ENCODE measurements at places on chromosomes 5 and 9.

DNA sequence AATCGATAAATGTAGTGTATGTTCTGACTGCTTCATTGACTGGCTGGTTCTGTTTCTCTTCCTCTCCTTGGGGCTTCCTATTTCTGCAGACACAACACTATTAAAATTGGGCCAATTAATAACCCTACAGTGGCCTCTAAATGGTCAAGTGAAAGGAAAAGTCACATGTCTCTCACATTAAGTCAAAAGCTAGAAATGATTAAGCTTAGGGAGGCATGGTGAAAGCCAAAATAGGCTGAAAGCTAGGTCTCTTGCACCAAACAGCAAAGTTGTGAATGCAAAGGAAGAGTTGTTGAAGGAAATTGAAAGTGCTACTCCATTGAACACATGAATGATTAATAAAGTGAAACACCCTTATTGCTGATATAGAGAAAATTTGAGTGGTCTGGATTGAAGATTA, 58.2 kb downstream of the CCNH start:
- no peak for DNase-seq

GRCh38 chr9:70257502-70257901, 1.3 kb upstream of the SMC5 start:
- no peak for DNase-seq

- no peak for DNase-seq
These were observed 375.5 kb downstream of the CDH9 start for GRCh38 chr5:26662806-26663360.

- DNase-seq = no peak
These were observed 504.2 kb downstream of the ACTL7B start for GRCh38 chr9:108351571-108351970.

GRCh38 chr9:100449420-100449819, 22.5 kb downstream of the MSANTD3 start:
- DNase-seq = no peak

GRCh38 chr9:124857533-124858162, 4.1 kb downstream of the RPL35 start:
- DNase-seq = no peak

DNA sequence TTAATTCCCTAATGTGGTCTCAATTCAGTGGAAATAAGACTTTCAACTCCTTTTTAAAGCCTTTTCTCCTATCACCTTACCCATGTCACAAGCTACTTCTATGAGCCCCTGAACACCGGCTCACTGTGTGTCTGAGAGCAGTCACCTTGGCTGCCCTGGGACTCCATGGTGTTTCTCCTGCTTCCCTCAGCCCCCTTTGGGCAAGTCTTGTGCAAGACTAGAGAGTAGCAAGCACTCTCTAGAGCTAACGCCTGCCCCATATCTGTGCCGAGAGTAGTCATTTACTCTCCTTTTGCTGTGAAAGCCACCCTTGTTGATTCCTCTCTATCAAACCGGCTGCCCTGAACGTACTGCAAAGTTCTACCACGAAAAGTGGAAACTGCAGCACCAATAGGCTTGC, 77.9 kb upstream of the DAB2 start:
- no peak for DNase-seq

DNA sequence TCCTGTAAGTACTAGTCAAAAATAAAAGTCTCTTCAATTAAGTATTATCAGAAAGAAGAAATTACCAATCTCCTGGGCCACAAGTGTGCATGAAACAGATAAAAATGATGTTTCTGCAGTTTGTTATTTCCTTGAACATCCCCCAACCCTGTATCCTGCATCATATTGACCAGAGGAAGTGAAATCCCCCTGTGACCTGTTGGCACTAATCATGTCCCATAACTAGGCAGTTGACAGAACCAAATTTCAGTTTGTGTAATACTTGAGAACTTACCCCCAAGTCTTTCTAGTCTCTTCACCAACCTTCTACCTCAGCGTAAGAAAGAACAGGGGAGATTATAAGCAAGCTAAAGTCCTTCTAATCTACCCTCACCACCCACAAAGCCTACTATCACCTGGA, 368.2 kb upstream of the PDE4D start:
- DNase-seq = no peak

- DNase-seq = no peak
These were observed 12.5 kb upstream of the CARD9 start for GRCh38 chr9:136386018-136386417.

- no peak for DNase-seq
These were observed 104.5 kb downstream of the ATP10B start for GRCh38 chr5:160747559-160747958.

DNA sequence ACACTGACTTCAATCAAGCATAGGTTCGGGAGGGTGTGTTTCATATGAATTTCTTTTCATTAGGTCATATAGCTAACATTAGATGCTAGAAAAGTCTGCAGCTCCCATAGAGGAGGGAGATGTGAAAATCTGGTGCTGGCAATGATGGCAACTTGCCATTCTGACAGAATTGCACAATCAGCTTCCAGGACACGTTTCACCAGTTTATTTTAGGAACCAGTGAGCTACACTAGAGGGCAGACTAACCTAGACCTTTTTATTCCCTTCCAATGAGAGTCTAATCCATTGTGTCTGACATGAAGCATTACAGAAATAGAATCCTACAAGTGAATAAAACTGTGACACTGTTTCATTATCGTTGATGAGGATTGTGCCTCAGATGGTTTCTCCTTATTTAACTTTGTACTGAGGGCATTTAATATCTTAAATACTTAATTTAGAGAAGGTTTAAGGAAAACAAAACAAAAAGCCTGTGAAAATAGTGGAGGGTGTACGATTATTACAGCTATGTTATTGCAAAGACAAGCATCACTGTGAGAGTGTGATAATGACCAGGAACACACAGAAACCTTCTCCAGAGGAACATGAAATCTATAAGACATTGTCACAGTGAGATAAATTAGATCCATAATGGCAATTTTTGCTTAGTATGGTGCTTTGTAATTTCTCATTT, 363.3 kb upstream of the RPS23 start:
- DNase-seq = no peak
